ENCODE measurements at places on chromosomes 1 and 21.

DNA sequence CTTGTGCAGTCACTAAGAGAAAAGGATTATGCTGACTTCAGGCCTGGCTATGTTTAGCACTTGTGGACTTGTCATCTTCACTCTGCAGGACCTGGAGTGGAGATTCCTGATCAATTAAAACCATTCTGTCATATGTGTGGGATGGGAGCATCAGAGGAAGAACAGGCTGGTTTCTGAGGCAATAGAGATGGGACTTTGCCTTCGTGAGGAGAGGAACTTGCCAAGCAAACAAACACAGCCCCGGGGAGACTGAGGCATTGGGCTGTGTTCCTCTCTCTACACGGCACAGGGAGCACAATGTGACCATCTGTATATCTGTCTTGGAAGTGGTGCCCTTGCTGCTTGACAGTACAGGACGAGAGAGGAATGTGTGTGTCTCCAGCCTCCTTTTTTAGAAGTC lies 23.1 kb downstream of the VASH2 start:
- DNase-seq: no peak

GRCh38 chr1:235060607-235061470 lies 67.8 kb downstream of the TOMM20 start:
- no peak for DNase-seq

GRCh38 chr1:11838349-11839272 lies 9.0 kb downstream of the NPPA start:
- peak; percentile 78 for DNase-seq

- no peak for DNase-seq
Measured at GRCh38 chr1:218616681-218617080, 271.5 kb downstream of the TGFB2 start.

DNA sequence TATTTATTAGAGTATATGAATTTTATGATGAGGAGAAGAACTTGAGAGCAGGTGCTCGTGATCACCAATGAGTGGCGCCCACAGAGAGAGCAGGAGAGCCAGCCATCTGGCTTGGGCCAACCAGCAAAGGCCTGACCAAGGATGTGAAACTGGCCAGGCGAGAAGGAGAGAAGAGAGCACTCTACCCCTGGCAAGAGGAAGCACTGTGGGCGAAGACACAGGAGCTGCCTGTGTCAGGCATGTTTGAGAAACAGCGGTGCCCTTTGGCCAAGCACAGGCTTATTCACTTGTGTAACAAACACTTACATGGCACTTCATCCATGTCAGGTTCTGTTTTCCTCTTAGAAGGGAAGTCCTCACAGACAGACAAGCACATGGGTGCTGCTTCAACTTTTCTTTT lies 4.2 kb upstream of the SIPA1L2 start:
- DNase-seq: no peak

DNA sequence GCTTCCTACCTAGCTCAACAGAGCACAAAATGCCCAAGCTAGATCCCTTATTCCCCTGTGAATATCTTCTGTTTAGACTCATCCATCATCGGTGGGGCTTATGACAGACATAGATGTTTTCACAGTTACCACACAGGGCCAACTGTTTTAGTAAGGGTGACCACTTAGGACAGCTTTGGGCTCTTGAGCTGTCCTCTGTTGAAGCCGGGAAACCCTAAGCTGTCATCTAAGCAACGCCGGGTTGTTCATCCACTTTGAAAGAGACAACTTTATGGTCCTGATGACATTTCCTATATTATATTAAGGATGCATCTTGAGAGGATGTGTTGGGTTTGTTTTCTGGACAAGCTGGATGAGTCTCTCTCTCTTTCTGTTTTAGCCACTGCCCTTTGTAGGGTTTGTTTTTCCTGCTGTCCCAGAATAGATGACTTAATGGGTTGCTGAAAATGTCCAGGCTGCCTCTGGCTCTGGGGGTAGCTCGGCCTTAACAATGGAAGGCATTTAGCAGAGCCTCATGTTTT lies 110.5 kb upstream of the UBE2U start:
- DNase-seq: no peak

DNA sequence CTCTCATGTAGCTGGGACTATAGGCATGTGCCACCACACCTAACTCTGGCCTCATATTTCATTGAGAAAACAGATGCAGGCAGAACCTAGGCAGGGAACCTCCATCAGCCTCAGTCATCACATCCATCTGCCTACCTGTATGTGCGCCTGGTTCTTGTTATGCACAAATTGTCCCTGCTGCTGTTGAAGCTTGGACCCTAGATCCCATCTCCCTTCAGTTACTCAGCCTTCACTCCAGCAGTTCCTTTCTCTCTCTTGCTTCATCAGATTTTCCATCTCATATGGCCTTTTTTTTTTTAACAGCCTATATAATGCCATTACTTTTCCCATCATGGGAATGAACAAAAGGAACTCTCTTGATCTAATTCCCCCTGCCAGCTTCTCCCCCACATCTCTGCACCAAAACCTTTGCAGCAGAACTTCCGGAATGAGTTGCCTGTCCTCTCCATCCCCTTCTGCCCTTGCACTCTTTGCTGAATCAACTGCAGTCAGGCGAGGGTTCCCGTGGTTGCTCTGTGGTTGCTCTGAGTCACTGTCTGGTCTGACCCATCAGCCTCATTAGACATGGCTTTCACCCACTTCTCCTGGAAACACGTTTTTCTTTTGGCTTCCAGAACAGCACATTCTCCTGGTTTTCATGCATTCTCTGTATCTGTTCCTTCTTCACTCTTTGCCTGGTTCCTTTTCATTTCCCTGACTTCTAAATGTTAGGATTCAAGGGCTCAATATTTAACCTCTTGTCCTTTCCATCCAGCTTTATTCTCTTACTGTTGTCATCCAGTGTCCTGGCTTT lies 41.5 kb downstream of the UBE4B start:
- no peak for DNase-seq

GRCh38 chr1:154791292-154792166 lies 78.6 kb downstream of the KCNN3 start:
- DNase-seq: peak; percentile 74

DNA sequence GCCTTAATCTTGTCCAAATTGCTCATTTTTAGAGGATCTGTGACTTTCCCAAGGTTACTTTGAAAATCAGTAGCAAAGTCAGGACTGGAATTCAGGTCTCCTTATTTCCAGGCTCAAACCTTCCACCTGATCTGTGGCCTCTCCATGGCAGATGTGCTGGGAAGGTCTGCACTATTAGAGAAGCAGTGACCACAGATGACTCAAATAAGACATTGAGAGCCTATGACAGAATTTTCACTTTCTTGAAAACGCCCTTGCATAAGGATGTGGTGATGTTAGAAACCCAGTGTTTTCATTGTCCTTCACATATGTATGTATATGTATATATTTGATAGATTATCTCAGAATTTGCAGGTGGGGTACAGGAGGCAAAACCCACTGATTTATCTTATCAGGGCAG lies 45.3 kb downstream of the TTC39A start:
- no peak for DNase-seq

DNA sequence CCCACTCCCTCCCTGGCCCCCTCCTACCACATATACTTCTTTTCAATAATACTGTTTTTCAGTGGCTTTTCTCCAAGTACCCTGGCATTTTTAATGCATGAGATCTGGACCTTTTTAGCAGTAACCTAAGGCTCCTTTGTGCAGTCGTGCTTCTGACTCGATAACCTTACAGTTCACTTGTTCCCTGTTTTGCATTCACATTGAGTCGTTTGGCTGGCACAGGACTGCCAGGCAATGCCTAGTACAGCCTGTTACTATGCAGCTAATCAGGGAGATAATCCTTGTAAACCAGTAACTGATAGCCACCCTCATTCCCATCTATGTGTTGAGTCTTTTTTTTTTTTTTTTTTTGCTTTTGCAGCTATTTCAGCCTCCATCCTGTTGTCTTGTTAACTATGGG lies 3.7 kb downstream of the ATP1B1 start:
- DNase-seq: no peak

- DNase-seq: no peak
Measured at GRCh38 chr1:98653123-98653522, 8.4 kb upstream of the SNX7 start.

GRCh38 chr1:119004781-119005180 lies 16.6 kb upstream of the TBX15 start:
- DNase-seq: no peak

DNA sequence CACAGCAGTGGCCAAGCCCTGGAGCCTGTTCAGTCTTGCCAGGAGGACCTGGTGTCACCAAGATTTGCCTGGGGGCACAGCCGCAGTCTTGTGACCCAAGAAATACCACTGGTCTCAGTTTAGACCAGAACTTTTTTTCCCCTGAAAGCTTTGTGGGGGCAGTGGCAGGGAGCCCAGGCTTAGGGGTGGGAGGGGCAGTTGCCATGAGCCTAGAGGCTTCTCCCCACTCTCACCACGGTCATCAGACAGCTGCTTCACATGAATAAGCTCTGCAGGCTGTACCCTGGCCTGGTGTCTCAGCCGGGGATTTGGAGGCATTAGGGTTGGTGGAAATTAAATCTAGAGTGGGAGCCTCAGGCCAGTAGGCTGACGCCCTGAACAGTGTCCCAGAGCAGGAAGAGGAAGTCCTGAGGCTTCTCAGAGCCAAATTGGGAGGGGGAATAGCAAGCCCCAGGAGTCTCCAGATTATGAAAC lies 73.7 kb downstream of the SLC16A1 start:
- DNase-seq: no peak

DNA sequence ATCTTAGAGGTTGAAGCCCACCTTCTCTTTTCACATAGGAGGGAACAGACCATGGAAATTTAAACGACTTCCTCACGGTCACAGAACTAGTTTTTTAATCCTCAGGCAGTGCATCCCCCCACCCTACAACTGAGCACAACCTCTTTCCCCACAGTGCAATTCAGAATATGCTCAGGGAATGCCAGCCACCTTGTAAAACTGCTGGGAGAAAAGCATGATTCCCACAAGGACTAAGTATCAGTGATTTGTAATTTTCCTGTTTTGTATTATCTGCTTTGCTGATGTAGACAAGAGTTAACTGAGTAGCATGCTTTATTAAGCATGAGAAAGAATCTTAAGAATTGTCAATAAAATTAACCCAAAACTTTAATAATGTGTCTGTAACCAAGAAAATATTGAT lies 23.8 kb downstream of the TMEM50A start:
- no peak for DNase-seq

DNA sequence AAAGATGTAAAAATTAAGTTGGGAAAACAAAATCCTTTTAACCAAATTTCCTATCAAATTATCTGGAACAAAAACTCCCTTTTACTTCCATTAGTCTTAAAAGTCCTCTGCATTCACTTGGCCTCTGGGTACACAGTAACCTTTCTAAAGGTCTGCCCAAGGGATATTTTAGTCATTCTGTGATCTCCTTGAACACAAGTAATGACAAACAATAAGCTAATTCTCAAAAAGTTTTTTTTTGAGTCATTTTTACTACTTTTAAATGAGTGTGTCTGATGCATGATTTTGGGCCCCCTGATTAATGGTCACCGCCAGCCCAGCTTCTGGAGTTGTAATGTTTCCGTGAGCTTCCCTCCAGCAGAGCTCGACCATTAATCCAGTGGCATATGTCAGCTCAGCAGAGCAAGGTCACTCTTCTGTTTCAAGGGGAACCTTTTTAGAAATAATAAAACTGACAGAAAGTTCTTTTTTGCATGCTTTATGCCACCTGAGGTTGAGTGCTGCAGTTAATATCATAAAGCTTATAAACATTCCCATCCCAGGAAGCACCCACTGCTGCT lies 14.3 kb downstream of the SAMSN1 start:
- no peak for DNase-seq

DNA sequence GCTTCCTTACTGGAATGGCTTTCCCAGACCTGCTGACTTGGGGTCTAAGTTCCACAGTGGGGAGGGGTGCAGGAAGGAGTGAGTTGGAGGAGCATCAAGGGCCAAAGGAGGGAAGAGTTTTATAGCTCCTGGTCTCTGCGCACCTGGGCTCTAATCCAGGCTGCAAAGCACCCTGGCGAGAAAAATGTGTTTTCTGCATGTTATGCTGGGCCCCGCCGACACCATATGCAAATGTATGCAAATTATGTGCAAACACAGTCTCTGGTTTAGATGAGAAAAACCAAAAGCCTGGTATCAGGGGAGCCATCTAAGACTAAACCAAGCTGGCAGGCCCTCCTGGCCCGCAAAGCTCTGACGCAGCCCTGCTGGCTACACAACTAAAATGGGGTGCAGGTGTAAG lies 95.0 kb downstream of the VWA5B1 start:
- DNase-seq: no peak

Data from stimulated activated naive CD4-positive, alpha-beta T cell (primary cell).